Activated naive CD4-positive, alpha-beta T cell (primary cell): ENCODE measurements at places on chromosomes 7 and 10.

GRCh38 chr7:37921876-37922275, 1.4 kb downstream of the EPDR1 start:
- DNase-seq, result no peak

DNA sequence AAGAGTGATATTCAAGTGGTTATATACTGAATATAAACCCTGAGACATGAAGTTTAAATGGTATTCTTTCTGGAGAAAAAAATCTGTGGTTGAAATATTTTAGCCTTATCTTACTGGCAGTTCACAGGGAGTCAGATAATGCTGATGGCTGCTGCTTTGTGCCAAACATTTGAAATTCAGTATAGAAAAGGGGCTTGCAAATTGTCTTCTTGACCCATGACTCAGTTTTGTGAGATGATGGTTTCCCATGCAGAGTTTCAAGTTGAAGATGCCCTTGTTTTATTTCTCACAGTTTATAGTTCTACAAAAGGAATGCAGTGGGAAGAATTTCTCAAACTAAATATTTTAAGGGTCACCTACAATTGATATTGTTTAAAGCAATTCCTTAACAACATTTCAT, 251.1 kb upstream of the MEOX2 start:
- no peak for DNase-seq

DNA sequence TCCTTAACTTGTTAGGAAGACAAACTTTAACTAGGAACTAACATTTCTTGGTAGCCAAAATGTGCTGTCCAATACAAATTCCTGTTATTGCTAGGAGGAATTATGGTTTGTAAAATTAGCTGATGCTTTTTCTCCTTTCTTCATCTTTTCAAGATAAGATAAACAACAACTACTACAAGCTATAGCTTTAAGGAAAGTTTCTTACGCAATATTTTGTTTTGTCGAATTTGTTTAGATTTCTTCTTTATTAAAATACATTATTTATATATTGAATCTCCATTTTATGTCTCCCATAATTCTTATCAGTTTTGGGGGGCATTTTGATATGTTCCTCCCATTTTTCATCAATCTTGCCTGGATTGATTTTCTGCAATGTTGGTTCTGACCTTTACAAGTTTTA, 277.5 kb downstream of the SUGCT start:
- DNase-seq, result no peak

DNA sequence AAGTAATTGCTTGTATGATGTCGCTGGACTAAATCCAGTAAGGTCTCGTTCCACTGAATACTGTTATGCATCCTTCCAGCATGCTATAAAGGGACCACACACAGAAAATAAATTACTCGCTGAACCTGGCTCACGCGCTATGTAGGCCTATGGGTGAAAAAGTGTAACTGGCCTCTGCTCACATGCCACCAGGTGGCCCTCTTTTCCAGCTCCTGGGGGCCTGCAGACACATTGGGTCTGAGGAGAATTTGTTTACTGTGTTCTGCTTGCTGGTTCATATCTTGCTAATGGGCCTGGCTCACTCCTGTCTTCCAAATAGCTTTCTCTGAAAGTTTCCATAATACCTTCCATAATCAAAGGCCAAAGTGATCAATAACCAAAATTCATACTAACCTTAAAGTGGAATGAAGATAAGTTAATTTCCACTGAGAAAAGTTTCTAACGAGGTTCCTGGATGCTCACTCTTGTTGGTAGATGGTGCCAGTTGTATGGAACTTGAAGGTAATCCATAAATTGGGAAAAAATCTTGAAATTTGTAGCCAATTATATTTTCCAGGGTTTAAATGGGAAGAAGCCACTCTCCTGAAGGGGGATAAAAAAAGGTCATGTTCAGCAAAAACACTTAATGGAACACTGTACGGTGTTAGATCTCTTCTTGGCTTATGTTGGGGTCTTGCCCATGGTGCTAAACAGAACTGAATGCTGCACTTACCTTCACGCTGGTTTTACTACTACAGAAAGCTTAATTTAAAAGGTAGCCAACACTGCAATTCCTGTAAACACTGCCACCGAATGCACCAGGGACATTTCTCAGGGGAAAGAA, 27.0 kb upstream of the ZPBP start:
- no peak for DNase-seq

- no peak for DNase-seq
Measured at GRCh38 chr10:17729630-17730029, 22.4 kb upstream of the TMEM236 start.

DNA sequence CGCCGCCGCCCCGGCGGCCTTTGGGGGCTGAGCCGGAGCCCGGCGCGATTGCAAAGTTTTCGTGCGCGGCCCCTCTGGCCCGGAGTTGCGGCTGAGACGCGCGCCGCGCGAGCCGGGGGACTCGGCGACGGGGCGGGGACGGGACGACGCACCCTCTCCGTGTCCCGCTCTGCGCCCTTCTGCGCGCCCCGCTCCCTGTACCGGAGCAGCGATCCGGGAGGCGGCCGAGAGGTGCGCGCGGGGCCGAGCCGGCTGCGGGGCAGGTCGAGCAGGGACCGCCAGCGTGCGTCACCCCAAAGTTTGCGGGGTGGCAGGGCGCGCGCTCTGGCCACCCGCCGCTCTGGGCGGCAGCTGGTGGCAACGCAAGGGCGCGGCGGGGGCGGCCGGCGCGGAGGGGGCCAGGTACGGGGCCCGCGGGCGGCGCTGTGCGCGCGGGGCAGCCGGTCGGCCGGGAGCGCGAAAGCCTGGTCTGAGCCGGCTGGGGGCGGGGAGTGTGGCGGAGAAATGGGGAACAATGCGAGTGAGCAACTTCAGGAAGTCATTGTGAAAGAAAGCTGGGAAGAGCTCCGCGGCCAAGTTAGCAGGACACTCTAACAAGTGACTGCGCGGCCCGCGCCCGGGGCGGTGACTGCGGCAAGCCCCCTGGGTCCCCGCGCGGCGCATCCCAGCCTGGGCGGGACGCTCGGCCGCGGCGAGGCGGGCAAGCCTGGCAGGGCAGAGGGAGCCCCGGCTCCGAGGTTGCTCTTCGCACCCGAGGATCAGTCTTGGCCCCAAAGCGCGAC, at the start of gene IKZF1:
Gene IKZF1, plus strand, starts transcription at position 588 of the 782 bp plus-strand sequence. CDS start 14,346 bp downstream, outside the sequence.
- DNase-seq, result peak; percentile 72

- DNase-seq, result no peak
Measured at GRCh38 chr7:157309988-157310668, 26.7 kb upstream of the DNAJB6 start.

GRCh38 chr10:58064714-58065528, 202.8 kb downstream of the IPMK start:
- DNase-seq, result no peak
